Endothelial cell of umbilical vein (primary cell): ENCODE measurements at places on chromosomes 16 and 17. TPM values are rescaled to one million over a fixed set of nuclear protein-coding genes. Genes with fewer than 3 reads are reported as not detected.

DNA sequence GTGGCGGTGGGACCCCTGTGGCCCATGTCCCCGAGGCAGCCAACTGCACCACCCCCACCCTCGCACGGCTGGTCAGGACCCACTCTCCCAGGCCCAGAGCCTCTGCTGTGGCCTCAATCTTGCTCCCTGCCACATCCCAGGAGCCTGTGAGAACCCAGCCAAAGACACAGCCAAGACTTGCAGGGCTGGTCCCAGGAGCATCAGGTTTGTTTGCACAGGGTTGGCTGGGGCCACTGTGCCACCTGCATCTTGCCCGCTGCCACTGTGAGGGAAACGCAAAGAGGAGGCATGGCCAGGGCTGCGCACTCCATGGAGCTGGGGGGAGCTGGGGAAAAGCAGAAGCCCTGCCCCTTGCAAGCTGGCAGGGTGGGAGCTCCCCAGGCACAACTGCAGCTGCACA, 92.5 kb downstream of the SSH2 start:
- H3K4me1 ChIP-seq, result peaks cover 7% of the 10 kb centered on the region
- H3K4me3 ChIP-seq, result no peak overlapping the region
- H3K36me3 ChIP-seq, result no peaks in the 10 kb centered on the region
- no peak for DNase-seq
- no peak overlapping the region for H3K27ac ChIP-seq

The NUPR1 gene
- polyA plus RNA-seq, result 1.2 and 1.8 TPM in 2 replicates

The KRTAP3-2 gene
- not detected in 2 replicates for polyA plus RNA-seq

GRCh38 chr17:78748048-78748729, 33.9 kb downstream of the CYTH1 start:
- no peaks in the 10 kb centered on the region for H3K36me3 ChIP-seq
- H3K4me3 ChIP-seq, result no peak overlapping the region
- DNase-seq, result no peak
- no peak overlapping the region for H3K27ac ChIP-seq
- peaks cover 9% of the 10 kb centered on the region for H3K4me1 ChIP-seq
- H3K27me3 ChIP-seq, result no peaks in the 10 kb centered on the region
